HL-60 (cell line): ENCODE measurements at places on chromosomes 6 and 20.

- DNase-seq = peak; percentile 85
Measured at GRCh38 chr20:34874094-34874654, 1.5 kb upstream of the GGT7 start.

DNA sequence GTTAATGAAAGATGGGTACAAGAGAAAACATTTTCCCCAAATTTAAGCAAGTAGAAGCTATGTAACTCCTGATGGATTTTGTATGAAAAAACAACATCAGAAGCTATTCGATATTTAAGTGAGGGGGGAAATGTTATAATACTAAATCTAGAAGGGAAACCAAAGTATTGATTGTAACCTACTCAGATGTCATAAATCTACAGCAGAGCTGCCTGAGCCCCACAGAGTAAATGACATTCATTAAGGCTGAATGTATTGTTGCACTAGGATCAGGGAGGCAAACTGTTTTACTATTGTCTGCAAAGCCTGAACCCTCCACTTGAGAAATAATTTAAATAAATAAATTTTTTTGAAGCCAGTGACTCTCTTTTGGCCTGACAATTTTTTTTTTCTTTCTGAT, 19.3 kb downstream of the ANKRD6 start:
- DNase-seq = no peak

GRCh38 chr6:129835691-129836090, 25.4 kb downstream of the TMEM244 start:
- no peak for DNase-seq

DNA sequence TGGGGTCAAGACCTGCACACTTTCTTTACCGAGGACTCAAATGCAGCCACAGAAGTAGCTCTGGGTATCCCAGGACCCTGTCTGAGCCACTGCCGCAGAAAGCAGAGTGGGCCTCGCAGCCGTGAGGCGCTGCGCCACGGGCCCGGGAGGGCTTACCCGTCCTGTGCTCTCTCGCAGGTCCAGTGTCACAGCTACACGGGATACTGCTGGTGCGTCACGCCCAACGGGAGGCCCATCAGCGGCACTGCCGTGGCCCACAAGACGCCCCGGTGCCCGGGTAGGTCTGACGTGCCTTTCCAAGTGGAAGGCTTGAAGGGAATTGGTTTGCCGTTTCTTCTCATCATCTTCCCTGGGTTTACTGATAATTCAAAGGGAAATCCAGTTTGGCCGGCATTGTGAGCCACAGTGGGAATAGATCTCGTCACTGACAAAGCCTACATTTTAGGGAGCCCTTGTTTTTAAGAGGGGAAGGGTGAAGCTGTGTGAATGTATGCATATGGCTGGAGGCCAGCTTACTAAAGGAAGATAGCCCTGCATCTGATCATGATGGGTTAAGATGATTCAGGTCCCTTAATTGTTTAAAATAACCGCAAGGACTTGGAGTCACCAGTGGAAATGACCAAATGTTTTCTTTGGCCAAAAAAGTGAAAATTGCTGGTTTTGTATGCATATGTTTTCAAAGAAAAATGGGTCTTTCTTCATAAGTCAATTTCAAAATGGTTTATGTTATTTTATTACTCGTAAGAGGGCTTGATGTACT, 86.6 kb downstream of the SMOC2 start:
- no peak for DNase-seq

DNA sequence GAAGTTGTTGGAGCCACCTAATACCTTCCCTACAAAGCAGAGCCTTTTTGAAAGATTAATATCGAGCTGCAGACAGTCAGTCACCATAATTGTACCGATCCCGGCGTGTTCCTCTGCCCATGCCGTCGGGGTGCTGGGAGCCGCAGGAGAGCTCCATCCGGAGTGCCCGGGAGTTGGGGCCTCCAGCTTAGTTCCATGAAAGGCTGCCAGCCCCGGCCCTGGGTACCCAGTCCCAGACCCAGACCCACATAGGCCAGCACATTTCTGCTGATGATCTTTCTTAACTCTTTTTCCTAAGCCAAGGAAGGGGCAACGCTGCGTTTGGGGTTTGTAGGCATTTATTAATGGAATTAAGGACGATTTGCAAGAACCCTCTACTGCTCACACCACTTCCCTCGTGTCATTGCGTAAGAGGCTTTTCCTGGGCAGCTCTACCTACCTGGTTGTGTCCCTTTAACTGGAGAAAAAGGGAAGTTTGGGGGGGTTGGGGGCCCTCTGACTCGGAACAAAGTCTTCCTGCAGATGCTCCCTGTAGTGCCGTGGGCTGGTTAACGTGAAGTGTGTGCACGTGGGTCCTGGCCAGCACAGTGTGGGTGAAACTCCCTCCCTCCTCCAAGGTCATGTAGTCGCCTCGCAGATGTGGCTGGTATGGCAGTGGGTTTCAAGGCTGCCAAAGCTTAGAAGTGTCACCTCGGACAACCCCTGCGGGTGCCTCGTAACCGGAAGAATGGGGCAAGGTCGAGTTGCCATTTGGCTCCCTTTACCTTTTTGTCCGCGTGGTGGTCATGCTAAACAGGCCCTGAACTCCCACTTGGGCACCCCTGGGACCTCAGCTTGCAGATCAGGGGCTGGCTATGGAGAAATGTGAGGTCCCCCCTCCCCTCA, 54.3 kb upstream of the APCDD1L start:
- peak; percentile 53 for DNase-seq

DNA sequence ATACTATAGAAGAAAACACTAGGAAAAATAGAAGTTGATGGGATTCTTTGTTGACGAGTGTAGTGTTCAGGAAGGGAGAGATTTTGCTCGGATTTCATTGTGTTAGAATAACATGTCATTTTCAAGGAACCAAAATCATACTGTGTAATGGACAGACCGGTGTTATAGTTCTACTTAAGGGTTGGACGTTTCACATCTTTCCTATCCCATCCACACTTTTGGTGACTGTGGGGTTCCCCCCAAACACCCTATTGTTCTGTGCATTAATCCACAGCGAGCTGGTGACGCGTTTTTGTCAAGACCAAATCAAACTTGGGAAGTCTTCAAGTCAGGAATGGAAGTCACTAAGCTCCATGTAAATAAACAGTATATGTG, 43.3 kb downstream of the TRIM27 start:
- no peak for DNase-seq

DNA sequence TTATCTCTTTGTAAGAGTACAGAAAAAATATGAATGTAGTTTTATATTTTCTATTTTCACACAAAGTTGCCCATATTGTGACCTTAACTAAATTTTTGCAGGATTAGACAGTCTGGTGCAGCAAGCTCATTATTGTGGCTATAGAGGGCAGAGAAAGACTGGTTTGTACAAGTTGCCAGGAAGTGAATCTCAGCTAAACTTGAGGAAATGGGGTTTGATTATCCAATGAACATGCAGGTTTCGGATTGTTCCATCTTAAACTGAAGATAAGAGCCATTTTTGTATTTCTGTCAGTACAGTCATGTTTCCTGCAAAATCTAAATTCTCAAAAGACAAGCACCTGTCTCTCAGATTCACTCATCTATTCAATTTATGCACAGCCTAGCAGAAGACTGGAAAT, 390.9 kb downstream of the MMUT start:
- no peak for DNase-seq

GRCh38 chr6:6256886-6257285, 63.6 kb downstream of the F13A1 start:
- DNase-seq = no peak

GRCh38 chr6:169972736-169973135, 221.3 kb downstream of the ERMARD start:
- DNase-seq = no peak
